ENCODE measurements at places on chromosomes 11 and 22.

DNA sequence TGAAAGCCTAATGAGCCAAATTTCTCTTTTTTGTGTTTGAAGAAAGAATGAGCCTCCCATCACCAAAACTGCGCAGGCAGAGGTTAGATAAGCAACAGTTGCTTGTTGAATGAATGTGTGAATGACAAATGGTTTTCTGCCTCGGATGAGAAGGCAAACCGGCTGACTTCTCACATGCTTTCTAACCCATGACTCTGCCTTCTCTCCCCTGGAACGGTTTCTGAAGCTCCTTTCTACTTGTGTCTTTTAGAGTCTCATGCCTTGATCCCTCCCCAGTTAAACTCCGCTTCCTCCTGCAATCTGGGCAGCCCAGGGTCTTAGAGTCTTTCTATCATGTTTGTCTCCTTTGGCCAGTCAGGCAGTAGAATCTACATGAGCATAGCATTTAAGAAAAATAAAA lies 342.1 kb upstream of the NCAM1 start:
- DNase-seq, result no peak

- DNase-seq, result no peak
Observed at GRCh38 chr11:114091516-114092397, 32.2 kb downstream of the ZBTB16 start.

DNA sequence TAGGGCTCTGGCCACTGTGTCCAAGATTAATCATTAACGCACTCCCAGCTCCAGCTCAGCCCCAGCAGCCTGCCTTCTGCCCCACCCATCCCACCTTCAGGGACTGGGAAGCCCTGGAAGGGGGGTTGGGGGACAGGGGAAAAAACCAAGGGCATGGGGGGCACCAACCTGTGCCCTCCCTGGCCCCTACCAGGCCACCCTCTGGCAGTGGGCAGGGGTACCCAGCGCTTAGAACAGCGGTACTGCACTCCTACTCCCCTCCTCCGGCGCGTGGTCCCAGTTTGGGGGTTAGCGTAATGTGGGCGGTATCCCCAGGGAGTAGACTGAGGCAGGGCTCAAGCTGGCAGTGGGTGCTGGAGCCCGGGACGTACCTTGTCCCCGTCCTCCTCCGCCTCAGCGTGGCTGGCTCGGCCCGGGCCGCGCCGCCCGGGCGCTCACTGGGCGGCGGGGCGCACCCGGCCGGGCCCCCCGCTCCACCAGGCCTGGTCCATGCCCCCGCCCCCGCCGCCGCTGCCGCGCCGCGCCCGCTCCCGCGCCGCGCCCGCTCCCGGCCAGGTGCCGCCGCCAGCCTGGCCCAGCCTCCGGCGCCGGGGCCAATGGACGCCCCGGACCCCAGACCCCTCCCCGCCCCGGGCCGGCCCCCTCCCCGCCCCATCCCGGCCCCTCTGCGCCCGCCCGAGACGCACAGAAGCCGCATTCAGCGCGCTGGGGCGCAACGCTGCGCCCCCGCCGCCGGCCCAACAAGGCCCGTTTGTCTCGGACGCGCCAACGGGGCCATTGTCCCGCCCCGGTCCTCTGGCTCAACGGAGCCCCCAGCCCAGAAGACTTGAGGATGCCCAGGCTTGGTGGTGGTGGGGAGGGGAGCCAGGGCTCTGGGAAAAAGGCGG lies at the start of gene GAL3ST1:
Gene GAL3ST1, minus strand, starts transcription at position 571 of the 887 bp plus-strand sequence. CDS start 17,273 bp downstream, outside the sequence.
- no peak for DNase-seq

- no peak for DNase-seq
Observed at GRCh38 chr22:39142088-39142680, 10.3 kb downstream of the CBX7 start.

GRCh38 chr11:79919350-79919749 lies 478.5 kb upstream of the TENM4 start:
- DNase-seq, result no peak

DNA sequence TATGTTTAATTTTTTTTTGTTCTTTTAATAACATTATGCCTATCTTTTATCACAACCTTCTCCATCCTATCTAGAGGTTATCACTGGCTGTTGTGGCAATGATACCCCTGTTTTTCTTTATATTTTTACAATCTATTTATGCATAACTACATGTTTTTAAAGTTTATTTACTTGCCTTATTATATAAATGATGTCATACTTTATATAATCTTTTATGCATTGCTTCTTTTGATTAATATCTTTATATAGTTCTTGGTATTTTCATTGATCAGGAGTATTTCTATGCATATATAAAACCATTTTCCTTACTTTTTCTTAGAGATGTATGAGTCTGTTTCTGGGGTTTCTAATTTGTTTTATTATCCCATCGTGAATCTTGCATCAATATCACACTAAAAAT lies 719.8 kb upstream of the RAG2 start:
- no peak for DNase-seq

- DNase-seq, result no peak
Observed at GRCh38 chr22:46012881-46013281, 35.9 kb upstream of the WNT7B start.

DNA sequence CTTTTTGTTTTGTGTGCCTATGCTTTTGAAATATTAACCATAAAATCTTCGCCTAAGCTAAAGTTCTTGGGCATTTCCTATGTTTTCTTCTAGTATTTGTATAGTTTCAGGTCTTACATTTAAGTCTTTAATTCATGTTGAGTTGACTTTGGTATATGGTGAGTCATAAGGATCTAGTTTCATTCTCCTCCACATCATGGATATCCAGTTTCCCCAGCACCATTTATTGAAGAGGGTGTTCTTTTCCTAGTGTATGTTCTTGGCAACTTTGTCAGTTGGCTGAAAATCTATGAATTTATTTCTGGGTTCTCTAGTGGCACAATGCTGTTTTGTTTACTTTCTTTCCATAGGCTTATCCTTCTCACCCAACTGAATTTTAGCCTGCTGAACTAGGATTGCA lies 49.0 kb downstream of the CTSC start:
- DNase-seq, result no peak

GRCh38 chr11:680476-680875 lies 14.5 kb downstream of the DEAF1 start:
- no peak for DNase-seq

DNA sequence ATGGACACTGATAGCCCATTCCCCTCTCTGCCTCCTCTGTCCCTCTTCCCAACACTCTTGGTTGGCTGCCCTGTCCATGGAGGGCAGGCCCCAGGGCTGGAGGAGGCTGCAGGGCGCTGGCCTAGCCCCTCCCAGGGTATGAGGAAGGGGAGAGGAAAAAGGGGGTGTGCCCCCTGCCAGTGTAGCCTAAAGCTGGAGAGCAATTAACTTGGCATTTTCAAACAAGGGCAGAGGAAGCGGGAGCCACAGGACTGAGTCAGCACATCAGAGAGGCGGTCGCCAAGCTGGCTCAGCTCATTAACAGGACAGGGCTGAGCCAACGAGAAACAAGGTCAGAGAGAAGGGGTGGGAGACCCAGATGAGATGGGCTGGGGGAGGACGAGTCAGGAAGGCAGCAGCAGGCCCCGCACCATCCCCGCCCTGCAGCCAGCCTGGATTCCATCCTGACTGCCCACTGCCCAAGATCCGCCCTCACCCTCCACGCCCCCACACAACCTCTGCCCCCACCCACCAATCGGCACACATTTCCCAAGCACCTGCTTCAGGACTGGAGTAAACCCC lies 76.3 kb downstream of the BUD13 start:
- DNase-seq, result no peak

DNA sequence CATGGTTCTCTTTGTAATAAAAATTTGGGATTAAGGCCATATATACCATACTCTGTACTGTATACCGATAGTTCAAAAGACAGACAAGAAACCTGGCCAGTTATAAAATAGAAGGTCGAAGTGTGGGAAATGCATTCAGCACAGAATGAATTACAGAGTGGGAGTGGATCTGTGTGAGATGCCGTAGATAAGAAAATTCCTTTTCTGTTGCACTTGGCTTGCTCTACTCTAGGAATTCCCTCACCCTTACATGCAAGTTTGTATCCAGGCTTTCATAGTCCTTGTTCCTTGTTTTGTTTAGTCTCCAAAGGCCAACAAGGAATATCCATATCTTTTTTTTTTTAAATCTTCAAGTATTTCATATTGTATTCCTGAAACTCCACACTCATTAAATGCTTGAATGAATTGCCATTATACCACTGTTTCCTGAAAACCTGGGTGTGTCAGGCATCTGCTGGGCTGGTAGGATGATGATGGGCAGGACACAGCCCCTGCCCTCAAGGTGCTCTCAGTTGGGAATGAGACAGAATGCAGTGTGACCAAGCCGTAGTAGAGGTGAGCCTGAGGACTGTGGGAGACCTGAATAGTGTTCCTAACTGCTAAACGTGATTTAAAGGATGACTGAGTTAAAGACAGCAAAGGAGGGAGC lies 53.5 kb downstream of the TEAD1 start:
- no peak for DNase-seq

- DNase-seq, result no peak
Observed at GRCh38 chr11:84215672-84216071, 929.5 kb upstream of the CCDC90B start.

DNA sequence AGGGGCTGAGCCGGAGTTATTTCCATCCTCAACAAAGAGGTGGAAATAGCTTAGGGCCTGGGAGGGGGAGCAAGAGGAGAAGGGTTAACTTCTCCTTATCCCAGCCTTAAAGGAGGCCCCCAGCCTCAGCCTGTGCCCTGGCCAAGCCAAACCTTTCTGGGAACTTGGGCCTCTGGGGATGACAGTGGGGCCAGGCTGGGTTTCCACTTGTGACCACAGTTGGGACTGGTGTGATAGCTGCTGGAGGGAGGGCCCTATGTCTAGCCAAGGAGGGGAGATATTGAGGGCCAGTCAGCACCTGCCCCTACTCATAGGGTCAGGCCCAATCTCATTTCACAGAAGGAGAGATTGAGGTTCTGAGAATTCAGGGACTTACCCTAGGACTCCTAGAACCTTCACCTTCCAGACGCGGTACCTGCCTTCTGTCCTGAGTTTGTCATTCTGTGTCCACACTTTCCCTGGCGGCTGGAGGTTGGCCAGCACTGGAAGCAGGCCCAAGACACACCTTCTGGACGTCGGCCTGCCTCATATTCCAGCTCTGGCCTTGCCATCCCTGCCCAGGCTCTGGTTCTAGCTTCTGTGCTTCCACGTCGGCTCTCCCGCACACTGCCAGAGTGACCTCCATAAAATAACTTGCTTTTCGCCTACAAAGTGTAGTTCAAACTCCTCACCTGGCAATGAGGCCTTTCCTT lies 3.1 kb downstream of the RELT start:
- DNase-seq, result no peak

DNA sequence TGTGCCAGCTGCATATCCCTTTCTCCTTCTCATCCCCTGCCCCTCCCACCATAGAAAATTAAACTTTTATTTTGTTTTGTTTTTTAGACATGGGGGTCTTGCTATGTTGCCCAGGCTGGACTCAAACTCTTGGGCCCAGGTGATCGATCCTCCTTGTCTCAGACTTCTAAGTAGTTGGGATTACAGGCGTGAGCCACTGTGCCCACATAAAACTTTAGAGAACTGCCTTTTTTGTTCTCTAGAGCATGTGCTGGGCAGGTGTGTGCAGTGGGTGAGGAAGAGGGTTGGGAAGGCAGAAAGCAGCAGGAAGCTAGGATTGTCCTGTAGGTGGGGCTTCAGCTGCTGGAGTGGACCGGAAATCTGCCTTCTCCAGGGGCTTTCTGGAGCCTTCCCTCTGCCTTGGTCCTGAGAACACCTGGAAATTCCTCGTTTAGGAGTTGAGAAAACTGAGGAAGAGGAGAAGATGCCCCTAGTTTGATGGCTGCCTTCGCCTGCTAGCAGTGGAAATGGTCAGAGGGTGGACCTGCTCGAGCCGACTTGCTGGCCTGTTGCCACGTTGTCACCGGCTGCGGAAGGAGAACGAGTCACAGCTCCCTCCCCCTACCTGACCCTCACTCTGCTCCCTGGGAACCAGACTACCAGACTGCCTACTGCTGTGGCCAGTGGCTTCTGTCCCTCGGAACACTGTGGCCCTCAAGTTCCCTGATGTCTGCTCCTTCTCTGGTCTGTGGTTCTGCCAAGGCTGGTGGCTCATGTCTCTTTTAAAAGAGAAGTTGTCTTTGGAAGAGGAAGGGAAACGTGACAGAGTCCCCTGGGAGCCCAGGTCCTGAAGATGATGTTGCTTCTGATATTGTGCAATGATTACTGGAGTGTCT lies 4.0 kb downstream of the ST14 start:
- no peak for DNase-seq

- DNase-seq, result no peak
Observed at GRCh38 chr11:61923166-61924063, 6.0 kb upstream of the RAB3IL1 start.

DNA sequence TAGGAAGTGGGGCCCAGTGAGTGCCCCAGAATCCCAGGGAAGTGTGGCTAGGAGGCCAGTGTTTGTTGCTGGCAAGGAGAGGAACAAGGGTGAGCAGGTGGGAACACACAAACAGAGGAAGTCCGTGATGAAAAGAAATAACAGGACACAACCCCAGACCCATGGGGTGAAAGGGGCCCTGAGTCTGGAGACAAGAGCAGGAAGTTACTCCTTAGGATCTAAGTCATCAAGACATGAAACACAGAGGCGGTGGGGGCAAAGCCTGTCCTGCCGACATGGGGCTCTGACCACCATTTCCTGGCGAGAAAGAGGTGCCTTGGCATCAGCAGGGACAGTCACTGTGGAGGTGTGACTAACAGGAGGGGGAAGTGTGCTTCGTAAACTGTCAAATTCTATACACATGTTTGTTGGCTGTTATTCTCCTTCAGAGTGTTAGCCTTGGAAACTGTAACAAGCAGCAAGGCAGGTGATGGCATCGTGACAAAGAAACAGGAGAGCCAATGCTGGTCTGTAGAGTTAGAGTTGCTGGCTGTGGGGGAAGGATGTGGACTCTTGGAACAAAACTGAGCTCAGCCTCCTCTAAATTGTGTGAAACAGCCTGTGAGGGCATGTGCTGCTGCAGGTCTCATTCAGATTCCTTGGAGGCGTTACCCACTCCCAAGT lies 21.7 kb downstream of the CHST1 start:
- no peak for DNase-seq

DNA sequence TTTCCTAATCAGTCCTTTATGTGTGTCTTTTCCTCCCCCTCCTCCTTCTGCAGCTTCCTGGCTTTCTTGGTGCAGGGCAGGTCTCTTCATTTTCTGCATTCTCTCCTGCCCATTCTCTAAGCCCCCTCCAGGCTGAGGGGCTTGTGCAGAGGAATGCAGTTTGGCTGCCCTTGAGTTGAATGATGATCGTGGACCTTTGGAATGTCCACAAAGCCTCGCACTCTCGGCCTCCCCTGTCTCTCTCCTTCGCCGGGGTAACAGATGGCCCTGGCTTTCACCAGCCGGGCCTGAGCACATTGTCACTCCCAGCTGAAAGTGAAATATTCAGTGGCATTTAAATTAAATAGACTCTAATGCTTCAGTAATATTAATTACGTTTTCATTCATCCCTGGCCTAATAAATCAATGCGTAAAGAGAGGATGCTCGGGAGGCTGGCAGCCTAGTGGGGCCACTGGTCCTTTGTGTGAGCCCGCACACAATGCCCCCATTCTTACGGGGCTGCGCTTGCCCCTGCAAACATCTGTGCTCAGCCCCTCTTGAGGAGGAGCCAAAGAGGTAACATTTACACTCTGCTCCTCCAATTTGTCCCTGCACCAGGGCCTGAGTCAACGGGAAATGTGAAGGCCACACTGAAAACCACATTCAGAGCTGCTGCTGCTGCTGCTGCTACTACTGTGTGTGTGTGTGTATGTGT lies 64.9 kb upstream of the PAX6 start:
- DNase-seq, result no peak

All from stimulated activated CD4-positive, alpha-beta T cell treated with anti-CD3 and anti-CD28 coated beads, Interleukin-1b, Interleukin-23, amount 100 ng/mL, for 1 hour (primary cell).